ENCODE measurements at places on chromosomes 3 and 15.

DNA sequence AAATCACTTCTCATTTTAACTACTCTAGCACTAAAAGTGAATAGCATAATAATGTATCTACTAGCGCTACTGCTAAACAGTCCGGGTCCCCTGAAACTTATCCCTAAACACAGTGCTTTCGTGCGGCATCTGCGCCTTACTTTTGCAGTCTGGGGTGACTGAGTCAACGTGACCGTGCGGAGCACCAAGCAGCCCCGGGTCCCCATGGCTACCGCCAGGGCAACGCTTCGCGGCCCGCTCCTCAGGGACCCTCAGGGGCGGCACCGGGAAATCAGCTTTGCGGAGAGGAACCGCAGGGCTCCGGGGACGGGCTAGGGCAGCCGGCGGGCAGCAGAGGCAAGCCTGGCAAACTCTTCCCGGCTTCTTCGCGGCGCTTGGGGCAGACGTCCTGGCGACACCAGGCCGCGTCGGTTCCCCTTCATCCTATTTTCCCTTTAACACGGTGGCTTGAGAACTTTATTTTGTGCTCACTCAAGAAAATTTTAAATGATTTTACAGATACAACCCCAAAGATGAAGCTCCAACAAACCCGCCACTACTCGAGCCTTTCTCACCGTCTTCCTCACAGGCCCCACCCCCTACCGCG is 757 bp upstream of the DIPK2A start:
- peak; percentile 81 for DNase-seq

- no peak for DNase-seq
Measured at GRCh38 chr3:107794664-107795443, 272.1 kb downstream of the BBX start.

GRCh38 chr15:41971089-41971894 is 1.1 kb downstream of the EHD4 start:
- DNase-seq = peak; percentile 84

GRCh38 chr15:84915606-84915958 is 31.1 kb downstream of the SLC28A1 start:
- no peak for DNase-seq

Data from activated CD8-positive, alpha-beta memory T cell treated with anti-CD3 and anti-CD28 coated beads, Interleukin-2, amount 50 U/mL, for 48 hours (primary cell).